ENCODE measurements at places on chromosomes 11 and 22.

- no peak for DNase-seq
Observed at GRCh38 chr11:120722524-120722923, 211.0 kb downstream of the GRIK4 start.

- DNase-seq: no peak
Observed at GRCh38 chr11:65865550-65866172, 5.4 kb downstream of the MUS81 start.

DNA sequence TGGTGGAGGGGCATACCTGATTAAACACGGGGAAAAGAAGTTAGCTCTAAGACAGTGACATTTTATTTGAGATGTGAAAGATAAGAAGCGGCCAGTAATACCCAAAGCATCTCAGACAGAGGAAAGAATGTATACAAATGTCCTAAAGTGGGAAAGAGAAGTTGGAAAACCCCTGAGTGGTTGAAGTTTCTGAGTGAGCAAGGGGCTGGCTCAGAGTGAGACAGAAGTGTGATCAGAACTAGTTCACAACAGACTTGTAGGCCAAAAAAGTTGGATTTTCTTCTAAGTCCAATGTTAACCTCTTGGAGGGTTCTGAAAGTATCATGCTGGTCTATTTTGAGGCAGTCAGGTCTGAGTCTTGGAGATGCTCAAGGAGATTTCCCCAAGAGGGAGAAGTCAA lies 608.7 kb downstream of the SOX6 start:
- DNase-seq: no peak

DNA sequence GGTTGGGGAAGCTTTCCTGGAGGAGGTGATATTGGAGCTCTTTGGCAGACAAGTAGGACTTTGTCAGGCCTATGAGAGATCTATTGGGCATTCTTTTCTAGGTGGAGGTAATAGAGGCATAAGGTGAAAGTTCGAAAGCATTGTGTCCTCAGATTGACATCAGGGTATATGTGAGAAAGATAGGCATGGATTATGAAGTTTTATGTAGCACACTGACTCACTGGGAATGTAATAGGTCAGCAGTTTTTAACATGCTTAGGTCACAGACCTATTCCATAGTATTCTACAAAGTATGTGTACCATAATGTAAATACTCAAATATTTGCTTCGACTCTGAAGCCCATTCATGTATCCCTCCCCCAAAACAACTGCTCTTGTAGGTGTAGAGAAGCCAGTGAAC lies 11.8 kb downstream of the HIKESHI start:
- no peak for DNase-seq

DNA sequence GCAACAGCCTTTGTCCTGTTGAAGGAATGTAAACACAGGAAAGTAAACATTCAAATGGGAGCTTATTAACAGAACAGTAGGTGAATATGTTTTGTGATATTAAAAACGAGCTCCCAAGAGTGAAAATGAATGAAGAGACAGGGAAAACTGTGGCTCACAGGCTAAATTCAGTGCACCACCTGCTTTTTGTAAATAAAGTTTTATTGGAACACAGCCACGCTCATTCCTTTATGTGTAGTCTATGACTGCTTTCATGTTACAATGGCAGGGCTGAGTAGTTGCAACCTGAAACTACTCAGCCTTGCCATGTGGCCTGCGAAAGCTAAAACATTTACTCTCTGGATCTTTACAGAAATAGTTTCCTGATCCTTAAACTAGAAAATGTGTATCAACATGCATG lies 136.9 kb downstream of the MYO18B start:
- DNase-seq: peak; percentile 14

- no peak for DNase-seq
Observed at GRCh38 chr11:125494974-125495725, 915 bp downstream of the FEZ1 start.

DNA sequence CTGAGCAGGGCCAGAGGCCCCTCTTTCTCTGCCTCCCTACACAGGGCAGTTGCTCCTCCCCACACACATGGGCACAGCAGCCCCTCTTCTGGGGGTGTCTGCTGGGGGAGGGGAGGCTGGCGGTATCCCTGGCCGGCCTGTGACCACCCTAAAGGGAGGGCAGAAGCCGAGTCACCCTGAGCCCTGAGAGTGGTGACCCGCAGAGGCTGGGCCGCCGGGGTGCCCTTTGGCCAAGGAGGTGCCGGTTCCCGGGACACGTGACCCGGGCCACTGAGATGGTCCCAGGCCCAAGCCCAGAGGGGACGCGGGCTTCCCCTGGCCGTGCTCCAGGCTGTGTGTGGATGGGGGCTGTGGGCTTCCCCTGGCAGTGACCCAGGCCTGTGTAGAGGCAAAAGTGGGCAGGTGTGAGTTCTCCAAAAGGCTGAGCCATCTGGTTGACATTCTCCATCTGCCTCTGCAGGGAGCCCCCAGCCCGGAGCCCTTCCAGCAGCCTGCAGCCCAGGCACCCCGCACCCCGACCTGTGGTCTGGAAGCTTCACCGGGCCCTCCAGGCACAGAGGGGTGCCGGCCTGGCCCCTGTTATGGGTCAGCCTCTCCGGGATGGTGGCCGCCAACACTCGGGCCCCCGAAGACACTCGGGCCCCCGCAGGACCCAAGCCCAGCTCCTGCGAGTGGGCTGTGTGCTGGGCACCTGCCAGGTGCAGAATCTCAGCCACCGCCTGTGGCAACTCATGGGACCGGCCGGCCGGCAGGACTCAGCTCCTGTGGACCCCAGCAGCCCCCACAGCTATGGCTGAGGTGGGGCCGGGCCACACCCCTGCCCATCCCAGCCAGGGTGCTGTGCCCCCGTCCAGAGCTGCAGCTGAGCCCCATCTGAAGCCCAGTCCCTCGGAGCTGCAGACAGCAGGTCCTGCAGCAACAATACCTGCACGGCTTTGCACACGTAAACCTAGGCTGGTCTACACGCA lies 1.0 kb downstream of the ADM2 start:
- DNase-seq: no peak

- no peak for DNase-seq
Observed at GRCh38 chr22:37388538-37388937, 38.7 kb downstream of the ELFN2 start.

GRCh38 chr22:24516301-24516737 lies 21.2 kb downstream of the UPB1 start:
- DNase-seq: no peak

GRCh38 chr22:33013531-33014162 lies 44.5 kb downstream of the SYN3 start:
- no peak for DNase-seq

DNA sequence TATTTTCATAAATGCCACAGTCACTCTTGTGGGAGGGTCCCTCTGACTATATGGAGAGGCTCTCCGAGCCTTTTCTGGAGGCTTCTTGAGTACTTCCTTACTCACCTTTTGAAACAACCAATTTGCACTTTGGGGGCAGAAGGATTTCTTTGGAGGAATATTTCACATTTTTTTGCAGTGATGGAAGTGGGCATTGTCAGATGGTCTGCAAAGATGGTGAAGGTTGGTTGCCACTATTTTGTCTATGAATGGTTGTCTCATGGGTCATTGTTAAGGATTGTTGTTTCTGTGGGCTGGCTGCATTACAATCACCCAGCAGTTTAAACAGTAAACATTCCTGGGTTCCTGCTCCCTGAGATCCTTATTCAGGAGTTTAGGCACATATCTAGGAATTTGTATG lies 388.2 kb downstream of the TMEM135 start:
- no peak for DNase-seq

- no peak for DNase-seq
Observed at GRCh38 chr11:114194702-114195101, 101.5 kb upstream of the NNMT start.

- DNase-seq: no peak
Observed at GRCh38 chr22:30873661-30874060, 94.9 kb downstream of the MORC2 start.

GRCh38 chr11:131689049-131689925 lies 318.9 kb downstream of the NTM start:
- DNase-seq: no peak

DNA sequence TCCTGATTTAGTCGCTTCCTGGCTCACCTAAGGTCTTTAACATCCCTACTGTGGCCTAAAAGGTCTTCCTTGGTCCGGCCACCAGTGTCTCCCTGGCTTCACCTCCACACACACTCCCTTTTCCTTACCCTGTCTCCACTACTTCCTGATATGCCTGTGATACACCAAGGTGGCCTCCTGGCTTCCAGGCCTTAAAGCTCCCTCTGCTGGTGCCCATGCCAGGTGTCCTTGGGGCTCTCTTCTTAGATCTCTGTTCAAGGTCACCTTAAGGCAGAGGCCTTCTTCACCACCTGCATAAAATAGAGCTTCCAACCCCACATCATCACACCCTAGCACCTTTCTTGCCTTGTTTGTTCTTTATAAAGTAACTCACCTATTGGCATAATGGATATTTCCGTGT lies 787.7 kb downstream of the NTM start:
- DNase-seq: peak; percentile 21

- no peak for DNase-seq
Observed at GRCh38 chr11:115724666-115725065, 220.5 kb upstream of the CADM1 start.

- DNase-seq: no peak
Observed at GRCh38 chr11:61958590-61958989, 8.4 kb downstream of the BEST1 start.

DNA sequence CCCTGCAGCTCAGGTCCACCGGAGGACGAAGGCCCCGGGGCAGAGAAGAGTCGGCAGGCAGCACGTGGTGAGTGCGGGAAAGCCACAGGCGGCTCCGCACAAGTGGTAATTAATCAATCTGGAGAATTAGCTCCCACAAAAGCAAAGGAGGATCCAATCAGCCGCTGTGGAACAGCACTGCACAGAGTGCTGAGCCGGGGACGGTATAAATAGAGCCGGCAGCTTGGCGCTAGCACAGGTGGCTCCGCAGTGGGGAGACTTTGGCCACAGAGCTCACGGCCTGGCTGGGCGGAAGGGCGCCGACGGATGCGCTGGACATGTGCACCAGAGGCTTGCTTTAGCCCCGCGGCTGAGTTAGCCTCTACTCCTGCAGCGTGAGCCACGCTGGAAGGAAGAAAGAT lies 48.9 kb downstream of the IGSF9B start:
- no peak for DNase-seq

DNA sequence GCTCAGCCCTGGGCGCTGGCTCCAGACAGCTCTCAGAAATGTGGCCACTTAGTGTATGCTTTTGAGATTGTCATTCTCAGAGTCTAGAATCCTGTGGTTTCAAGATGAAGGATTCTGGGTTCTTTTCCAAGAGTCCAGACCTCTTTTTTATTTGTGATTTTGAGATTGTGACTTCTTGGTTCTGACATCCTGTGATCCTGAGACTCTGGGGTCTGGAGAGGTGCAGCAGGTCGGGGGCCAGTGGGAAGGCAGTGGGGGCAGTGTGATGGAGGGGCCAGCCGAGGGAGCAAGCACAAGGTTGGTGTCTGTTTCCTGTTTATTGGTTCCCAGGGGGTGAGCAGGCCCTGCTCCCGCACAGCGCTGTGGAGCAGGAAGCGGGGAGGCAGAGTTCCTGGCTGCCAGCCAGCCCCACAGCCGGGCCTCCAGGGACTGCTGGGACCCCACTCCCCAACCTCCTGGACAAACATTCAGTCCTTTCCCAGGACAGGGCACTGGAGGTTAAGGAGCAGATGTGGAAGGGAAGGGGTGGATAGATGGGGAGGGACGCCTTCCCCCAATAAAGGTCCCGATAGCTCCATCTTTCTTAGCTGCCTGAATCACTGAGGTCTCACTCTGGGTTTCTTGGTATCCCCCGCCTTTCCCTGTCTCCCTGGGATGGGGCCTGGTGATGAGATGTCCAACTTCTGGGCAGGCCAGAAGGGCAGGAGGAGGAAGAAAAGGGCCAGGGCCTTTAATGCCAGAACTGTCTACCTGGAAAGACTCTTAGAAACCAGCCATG lies 13.7 kb downstream of the ARHGEF17 start:
- DNase-seq: no peak

GRCh38 chr11:110077346-110077745 lies 15.8 kb upstream of the ZC3H12C start:
- no peak for DNase-seq
